ENCODE measurements at places on chromosomes 6 and 20.

DNA sequence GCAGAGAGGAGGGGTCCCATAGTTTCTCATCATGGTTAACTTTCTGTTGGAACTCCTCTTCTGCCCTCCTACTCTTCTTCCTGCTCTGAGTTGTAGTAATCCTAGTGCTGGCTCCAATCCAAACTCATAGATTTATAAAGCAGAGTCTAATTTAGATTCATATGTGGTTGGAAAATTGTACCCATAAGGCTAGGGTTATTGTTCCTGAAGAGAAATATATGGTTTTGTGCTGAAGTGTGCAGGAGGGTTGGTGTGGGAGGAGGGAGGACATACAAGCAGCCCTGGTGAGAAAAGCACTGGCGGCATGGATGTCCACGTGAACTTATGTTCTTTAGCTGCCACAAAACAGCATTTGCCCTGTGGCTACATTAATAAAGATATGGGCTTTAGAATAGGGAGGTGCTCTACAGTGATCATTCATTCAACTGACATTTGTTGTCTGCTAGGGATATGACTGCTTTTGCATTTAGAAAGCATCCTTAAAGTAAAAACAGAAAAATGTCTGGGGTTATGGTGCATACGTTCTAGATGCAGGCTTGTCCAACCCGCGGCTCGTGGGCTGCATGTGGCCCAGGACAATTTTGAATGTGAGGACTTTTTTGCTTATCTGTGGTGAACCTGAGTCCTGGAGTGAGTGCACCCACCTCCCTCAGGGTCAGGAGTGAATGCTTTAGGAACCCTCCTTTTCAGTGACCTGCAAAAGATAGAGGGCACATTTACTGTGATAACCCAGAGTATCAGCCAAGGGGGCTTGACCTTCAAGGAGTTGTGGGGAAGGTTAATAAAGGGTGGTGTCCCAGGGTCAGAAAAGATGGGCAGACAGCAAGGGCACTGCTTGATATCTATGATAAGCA is 4.1 kb downstream of the HLA-A start:
- no peak for DNase-seq

GRCh38 chr20:7031222-7031621 is 263.7 kb downstream of the BMP2 start:
- no peak for DNase-seq

GRCh38 chr6:109349419-109349987 is 32.8 kb downstream of the CD164 start:
- DNase-seq: peak; percentile 69

- no peak for DNase-seq
Observed at GRCh38 chr6:52877168-52877567, 32.3 kb downstream of the GSTA3 start.

GRCh38 chr20:35558451-35558850 is 16.6 kb downstream of the ERGIC3 start:
- DNase-seq: no peak

DNA sequence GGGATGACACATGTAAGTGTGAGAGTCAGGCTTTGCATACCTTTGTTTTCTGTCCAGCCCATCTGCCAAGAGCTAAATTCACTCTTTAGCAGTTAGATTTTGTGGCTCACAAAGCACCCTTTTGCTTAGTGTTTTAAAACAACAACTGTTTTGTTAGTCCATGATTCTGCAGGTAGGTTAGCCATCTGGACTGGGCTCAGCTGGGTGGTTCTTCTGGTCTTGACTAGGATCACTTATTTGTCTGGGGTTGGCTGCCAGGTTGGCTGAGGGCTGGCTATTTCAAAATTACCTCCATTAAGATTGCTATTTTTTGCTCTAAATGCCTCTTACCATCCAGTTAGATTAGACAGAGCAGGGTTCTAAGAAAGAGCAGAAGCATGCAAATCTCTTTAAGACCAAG is 489.3 kb downstream of the BTBD3 start:
- no peak for DNase-seq

GRCh38 chr6:20211941-20212391 is 303 bp downstream of the MBOAT1 start:
- no peak for DNase-seq

DNA sequence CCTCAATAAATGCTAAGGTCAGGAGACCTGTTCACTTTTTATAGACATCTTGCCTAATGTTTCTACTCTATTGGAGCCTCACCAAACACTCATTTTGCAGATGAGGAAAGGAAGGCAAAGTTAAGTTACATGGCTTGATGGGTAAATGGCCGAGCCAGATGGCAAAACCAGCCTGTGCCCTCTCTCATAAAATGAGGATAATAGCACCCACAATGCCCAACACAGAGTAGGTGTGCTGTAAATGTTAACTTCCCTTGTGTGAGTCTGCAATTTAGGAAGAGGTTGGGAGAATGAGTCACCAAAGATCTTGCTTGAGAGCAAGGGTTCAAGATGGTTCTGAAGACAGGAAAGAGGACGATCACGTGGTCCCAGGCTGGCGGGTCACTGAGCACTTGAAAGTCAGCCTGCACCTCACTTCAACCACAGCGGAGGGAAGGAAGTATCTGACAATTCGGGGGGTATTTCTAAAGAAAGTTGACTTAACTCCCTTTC is 3.3 kb downstream of the KCNK5 start:
- DNase-seq: no peak

DNA sequence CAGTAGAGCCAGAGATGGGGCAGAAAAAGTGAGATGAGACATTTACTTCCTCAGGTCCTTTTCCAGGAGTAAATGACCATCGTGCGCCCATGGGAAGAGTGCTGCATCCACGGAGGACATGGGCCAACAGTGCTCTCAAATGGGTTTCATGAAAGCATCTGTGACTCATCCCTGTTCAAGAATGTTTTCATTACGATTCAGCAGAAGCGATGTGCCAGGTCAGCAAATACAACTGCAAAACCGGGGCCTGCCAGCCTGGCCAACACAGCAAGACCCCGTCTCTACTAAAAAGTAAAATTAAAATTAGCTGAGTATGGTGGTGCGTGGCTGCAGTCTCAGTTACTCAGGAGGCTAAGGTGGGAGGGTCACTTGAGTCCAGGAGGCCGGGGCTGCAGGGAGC is 125.1 kb downstream of the LY86 start:
- no peak for DNase-seq

- no peak for DNase-seq
Observed at GRCh38 chr6:47439348-47439668, 38.3 kb upstream of the CD2AP start.

DNA sequence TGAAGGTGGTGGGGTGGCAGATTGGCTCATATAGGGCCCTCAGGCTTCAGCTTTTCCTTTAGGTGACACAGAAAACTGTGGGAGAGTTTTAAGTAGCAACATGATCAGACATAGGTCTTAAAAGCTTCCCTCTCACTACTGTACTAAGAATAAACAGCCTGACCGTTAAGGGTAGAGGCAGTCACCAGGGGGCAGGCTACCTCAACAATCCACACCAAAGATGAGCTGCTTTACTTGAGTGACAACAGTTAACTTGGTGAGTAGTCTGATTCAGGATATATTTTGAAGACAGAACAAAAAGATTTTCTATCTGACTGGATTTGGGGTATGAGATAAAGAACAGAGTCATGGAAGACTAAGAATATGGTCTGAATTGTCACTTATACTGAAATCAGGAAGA is 193.1 kb upstream of the SHLD1 start:
- DNase-seq: no peak

GRCh38 chr6:134816300-134816699 is 133.6 kb downstream of the ALDH8A1 start:
- no peak for DNase-seq

- DNase-seq: no peak
Observed at GRCh38 chr20:63491078-63491477, 7.8 kb downstream of the EEF1A2 start.

- DNase-seq: no peak
Observed at GRCh38 chr6:40640599-40641227, 53.5 kb upstream of the LRFN2 start.

GRCh38 chr20:45814314-45814713 is 1.9 kb downstream of the UBE2C start:
- DNase-seq: no peak

DNA sequence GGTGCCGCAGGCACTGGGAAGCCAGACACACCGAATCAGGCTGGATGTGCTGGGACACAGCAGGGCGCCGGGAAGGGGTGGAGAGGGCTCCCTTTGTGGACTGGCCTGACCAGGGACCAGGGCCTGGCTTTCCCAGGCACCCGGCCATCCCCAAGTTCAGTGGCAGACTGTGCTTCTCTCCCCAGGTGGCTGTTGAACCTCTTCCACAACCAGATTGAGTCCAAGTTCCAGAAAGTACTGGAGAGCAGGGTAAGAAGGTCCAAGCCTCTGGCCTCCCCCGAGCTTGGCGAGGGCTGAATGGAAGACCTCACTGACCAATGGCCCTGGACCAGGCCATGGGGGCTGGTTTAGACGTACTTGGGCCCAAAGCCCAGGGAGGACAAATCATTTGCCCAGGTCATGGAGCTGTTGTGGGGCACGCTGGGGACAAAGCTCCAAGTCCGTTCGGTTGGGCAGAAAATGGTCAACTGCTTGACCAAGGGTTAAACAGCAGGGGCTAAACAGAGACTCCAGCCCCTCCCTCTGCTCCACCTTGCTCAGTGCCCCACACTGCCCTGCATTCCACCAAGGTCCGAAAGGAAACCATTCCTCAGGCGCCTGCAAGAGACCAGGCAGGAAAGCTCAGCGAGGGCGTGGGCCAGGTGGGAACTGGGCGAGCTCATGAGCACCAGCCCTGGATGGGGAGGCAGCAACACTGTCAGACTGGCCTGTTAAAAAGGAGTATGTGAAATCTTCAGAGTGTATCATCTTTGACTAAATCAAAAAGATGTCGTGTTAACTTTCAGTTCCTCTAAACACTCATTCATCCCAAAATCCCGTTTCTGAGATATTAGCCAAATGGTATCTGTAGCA is 9.1 kb downstream of the LBP start:
- no peak for DNase-seq

DNA sequence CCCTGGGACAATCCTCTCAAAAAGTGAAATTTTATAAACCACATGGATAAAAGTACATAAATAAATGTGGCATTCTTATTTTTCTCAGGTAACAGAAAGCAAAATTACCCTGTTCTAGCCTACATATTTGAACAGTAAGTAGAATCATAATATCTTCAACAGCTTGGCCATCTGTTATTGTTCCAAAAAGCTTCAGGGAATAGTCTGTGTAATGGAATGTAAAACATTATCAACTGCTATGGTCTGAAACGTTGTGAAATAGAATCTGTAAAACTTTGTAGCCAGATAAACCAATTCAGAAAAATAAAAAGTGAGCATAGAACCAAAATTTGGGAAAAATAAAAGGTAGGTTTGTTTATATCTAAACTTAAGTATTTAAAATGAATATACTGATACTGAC is 114.7 kb downstream of the THEMIS start:
- DNase-seq: no peak

DNA sequence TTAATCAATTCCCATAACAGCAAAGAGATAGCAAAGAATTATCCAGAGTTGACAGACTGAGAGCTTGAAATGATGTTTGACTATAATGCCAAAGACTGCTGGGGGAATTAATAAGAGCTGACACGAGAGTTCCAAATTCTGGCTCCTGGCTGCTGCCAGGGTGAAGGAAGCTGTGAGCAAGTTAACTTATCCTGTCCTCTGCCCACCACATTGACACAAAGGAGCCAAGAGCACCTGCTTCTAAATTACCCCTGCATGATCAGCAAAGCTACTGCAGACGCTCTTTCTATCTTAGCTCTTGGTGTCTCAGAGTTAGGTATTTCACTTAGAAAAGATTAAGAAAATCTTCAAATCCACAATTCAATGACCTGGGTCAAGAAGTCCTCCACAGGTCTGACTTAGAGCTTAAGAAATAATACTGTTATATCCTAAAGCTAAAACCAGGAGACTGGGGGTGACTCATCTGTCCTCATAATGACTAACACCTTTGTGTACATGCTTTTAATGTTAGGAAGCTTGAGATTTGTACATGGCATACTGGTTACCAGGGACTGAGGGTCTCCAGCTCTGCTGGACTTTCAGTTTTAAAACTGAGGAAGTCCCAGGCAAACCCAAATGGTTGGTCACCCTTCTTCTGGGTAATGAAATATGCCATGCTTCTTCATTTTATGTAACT is 13.2 kb upstream of the FRK start:
- DNase-seq: no peak

GRCh38 chr20:25223765-25224720 is 23.8 kb upstream of the PYGB start:
- DNase-seq: no peak

- no peak for DNase-seq
Observed at GRCh38 chr6:126784161-126784790, 334.2 kb upstream of the RSPO3 start.

DNA sequence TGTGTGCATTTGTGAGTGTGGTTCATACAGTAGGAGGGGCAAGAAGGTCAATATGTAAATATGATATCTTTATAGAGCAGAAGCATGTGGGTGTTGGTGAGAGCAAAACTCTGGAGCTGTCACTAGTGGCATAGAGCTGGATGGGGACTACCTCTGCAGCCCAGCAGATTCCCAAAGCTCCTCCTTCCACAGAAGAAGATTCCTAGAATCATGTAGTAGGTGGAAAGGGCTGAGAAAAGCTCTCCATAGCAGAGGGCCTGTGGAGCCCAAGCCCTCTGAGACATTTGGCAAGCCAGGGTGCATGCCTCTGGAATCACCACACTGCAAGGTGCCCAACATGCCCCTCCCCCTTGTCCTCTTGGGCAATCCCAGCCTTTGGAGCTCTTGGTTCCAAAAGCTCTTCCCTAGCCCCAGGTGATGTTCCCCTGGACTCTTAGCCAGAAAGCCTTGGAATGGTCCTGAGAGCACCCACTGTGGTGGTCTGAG is 233.2 kb downstream of the LRFN2 start:
- peak; percentile 9 for DNase-seq

GRCh38 chr20:35005463-35005961 is 49.8 kb downstream of the MYH7B start:
- DNase-seq: no peak

DNA sequence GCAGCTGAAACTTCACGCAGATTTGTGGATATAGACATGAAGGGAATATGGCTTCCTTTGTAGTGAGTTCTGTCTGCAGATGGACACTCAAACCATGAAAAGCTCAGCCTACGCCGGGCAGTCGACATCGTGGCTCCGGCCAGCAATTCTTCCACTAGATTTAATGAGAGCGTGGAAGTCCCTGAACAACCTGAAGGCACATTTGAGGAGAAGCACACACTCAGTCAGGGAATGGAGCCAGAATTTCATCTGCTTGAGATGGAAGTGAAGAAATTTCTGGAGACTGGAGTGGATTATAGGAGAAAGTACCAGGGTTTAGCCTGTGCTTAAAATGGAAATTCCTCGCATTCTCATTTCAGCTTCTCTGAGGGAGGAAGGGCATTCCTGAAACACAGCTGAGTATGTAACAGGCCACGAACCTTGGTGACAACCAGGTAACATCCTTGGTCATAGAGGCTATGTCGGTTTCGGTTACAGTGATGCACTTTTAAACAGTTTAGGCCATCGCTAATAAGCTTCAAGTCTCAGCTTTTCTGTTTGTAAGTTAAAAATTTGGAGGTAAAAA is 80.5 kb upstream of the AGPAT4 start:
- no peak for DNase-seq

DNA sequence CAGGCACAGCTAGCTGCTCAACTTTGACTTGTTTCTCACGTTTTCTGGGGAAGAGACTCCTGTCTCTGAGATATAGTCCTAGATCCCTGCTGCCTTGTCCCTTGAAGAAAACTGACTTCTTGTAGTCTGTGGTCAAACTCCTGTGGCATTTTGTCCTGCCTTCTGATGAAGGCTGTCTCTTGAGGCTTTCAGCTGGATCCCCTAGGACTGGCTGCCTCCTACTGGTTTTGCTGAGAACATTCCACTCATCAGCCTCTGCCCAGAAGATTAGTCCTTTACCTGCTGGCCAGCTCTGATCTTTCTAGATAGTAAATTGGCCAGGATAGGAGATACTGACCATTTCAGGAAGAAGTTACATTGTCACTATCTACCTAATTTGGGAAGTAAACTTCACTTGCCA is 71.9 kb upstream of the CNR1 start:
- no peak for DNase-seq
